ENCODE measurements at places on chromosomes 5 and 9.

DNA sequence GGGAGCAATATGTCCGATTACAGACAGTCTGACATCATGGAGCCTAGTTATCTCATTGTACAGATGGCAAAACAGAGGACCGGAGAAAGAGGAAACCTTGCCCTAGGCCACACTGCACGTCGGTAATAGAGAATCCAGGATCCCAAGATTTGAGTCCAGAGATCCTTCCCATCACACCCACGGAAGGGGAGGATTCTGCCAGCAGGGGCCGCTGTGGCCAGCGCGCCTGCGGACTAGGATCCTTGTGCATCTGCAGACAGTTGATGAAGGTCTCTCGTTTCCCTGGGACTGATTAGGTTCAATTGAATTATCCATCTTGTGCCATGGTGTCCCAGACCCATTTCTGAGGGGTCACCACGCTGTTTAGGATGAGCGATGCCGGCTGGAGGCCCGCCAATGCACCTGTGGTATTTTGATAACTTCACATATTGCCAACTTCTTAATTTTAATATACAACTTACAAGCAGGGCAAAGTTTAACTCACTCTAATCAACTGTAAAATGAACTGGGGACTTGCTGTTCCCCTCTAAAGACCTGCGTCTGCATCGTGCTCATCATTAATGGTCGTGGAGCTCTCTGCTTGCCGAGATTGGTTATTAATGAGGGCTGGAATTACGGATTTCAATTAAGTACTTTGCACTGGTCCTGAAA is 592.7 kb upstream of the BRINP1 start:
- DNase-seq, result no peak

GRCh38 chr9:90770182-90770738 is 31.4 kb upstream of the SYK start:
- DNase-seq, result no peak

GRCh38 chr9:81549500-81550206 is 139.7 kb downstream of the TLE1 start:
- DNase-seq, result no peak

DNA sequence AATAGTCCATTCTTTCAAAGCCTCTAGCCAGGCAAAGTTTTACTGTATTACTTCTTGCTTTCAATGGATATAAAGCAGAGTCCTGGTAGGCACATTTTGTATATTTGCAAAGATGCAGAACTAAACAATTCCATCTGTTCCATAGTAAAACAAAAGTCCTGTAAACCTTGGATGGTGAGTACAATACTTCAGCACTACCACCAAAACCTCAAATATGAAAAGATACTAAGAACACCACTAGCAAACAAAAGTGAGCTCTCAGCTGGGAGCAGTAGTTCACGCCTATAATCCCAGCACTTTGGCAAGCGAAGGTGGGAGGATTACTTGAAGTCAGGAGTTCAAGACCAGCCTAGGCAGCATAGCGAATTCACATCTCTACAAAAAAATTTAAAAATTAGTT is 195.0 kb downstream of the MSX2 start:
- DNase-seq, result no peak

DNA sequence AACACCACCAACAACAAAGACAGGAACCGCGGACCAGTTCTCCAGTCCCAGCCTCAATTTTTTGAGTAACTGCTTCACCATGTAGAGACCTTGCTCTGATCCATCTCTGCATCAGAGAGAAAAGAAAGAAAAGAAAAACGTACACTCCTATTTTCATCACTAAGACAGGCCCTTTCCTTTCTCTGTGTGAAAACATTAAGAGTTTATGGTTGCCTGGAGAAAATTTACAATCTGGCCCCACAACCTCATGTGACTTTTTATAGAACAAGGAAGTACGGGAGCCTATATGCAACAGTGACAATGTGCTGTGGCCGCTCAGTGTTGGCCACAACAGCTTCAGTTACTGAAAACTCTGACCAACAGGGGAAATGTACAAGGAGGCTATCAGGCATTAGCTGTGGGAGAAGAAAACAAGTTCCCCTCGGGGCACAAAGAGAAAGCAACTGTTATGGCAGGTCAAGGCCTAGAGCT is 272.9 kb upstream of the PTGER4 start:
- no peak for DNase-seq

GRCh38 chr9:100134731-100135130 is 35.7 kb downstream of the INVS start:
- DNase-seq, result no peak

DNA sequence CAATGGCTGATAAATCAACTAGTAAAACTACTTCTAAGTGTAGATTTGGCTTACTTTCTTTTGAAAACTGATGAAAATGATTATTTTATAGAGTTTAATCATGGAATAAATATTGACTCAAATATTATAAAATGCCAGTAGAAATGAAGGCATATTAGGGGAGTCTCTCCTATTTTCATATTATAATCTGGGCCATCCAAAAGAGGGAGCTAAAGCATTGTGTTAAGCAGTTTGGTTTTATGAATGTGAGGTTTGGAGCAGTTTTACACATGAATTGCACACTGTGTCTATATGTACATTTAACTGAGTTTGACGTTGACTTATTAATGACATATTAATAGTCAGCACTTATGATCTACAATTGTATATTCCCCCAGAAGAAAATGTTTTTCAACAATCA is 17.4 kb downstream of the CDH9 start:
- peak; percentile 80 for DNase-seq

- DNase-seq, result no peak
These were observed 48.7 kb downstream of the TLR4 start for GRCh38 chr9:117752894-117753293.
